ENCODE measurements at places on chromosomes 2 and 18. TPM values are rescaled to one million over a fixed set of nuclear protein-coding genes. Genes with fewer than 3 reads are reported as not detected.

The SERPINB2 gene
- total RNA-seq = 67.6 TPM

The SCYGR4 gene
- total RNA-seq = not detected

The NLRC4 gene
- total RNA-seq = not detected

The SPR gene
- total RNA-seq = 14.3 TPM
